Stimulated activated CD4-positive, alpha-beta T cell treated with anti-CD3 and anti-CD28 coated beads, Interleukin-2, amount 100 ng/mL, for 24 hours (primary cell): ENCODE measurements at places on chromosomes 11 and 22.

DNA sequence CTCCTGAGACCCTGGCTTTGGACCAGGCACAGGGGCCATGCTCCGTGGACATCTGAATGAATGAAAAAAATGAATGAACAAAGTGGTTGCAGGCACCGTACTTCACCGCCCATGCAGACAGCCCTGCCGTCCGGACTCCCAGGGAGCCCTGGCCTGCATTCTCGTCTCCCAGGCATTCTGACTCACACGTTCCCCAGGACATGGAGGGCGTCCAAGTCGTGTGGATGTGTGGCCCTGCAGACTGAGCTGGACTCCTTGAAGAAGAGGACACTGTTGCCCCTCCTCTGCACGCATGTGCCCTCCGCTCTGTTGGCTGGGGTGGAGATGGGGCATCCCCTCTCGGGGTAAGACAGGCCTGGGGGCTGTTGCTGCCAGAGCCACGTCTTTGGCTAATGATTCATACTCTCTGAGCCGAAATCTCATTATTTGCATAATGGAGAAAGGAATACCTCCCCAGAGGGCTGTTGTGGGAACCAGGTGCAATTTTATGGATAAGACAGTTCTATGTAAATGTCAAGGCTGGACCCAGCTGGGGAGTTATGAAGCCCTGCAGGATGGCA lies 49.7 kb downstream of the RTL6 start:
- no peak for DNase-seq

DNA sequence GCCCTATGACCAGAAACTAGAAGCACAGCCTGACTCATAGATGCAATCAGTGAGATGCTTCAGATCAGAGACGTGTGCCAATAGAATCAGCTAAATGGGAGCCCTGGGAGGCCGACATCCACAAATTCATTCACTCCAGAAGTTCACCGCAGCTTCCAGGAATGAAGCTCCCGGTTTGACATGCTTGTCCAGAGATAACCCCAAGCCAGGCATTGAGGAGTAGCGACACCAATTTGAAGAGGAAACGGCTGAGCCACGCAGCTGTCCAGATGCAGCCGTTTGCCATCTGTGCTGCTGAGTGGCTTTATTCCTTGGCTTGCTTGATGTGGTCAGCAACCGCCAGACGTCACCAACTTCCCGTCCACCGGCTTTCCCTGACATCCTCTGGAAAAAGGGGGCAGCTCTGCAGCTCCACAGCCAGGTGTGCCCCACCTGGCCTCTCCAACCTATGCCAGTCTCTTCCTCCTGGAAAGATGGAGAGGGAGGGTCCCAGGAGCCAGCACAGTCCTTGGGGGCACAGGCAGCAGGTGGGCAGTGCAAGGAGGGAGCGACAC lies 123.9 kb upstream of the OPCML start:
- no peak for DNase-seq

GRCh38 chr22:26235792-26236487 lies 66.7 kb downstream of the SEZ6L start:
- DNase-seq = no peak

DNA sequence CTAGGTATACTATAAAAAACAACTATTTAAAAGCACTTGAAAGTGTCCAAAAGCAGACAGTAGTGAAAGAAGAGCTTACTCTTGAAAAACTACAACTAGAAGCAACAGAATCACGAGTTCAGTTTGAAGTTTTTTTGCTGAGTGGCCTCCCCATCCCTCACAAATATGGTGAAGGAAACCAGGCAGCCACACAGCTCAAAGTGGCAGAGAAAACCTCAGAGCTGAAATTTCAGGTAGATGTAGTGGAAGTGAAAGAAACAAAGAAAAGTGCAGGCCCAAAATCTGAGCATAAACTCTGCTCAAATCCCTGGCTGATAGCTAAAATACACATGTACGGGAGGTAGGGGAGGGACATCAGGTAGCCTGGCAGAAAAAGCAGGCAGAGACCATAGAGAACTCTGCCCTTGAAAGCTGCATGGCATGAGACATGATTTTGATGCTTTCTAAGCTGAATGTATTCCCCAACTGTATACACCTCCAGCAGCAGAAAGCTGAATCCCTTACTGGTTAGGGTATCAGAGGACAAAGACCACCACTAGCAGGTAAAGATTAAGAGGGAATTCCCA lies 12.1 kb downstream of the BTBD10 start:
- no peak for DNase-seq

DNA sequence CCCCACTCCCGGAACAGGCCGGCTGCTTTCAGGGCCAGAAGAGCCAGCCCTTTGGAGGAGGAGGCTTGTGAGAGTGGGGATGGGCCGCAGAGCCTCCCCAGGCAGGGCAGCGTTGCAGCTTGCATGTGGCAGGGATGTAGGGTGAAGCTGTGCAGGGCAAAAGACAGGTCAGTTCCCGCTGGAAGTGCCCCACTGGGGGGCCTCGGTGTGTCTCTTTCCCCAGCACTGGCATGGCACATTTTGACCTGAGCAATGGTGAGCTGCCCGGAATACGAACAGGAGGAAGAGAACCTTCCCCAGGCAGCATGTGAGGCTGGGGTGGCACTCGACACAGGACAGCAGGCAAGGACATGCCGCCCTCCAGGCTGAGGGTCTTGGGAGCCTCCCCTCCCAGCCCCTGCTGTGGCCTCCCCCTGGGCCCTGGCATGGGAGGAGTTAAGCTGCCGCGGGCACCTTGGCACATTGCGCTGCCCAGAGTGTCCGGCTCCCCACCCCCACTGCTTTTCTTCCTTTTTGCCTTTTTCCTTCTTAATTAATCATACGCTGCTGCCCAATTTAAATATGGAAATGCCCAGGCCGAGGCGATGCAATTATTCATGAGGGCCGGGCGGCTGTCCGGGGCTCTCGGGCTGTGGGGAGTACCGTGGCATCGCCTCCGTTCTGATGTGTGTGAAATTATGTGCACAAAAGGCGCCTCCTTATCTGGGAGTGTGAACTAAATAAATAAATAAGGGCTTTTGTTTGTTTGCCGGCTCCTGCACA lies 76.0 kb upstream of the WNT7B start:
- peak; percentile 45 for DNase-seq

GRCh38 chr22:30144391-30144790 lies 64.1 kb downstream of the HORMAD2 start:
- DNase-seq = no peak

DNA sequence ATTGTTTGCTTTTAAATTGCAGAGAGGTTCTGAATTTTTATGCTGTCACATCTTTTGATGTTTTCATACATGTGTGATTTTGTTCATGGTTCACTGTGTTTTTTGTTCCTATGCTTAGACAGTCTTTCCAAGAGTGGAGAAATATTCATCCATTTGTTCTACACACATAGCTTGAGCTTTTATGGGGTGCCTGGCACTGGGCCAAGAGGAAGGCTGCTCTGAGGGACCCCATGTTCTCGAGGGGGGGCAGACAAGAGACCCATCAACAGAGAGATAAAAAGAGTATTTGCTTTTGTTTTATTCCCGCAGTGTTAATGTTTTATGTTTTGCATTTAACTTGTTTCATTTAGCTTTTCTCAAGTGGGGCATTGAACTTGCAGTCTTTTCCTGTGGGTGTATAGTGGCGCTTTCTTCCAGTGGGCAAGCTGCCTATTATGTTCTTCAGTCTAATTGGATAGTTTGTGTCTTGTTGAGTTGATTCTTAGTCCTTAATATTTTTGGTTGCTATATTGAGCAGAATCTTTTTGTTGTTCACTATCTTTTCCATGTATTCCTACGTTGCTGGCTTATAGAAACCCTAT lies 57.7 kb downstream of the CABIN1 start:
- DNase-seq = no peak

DNA sequence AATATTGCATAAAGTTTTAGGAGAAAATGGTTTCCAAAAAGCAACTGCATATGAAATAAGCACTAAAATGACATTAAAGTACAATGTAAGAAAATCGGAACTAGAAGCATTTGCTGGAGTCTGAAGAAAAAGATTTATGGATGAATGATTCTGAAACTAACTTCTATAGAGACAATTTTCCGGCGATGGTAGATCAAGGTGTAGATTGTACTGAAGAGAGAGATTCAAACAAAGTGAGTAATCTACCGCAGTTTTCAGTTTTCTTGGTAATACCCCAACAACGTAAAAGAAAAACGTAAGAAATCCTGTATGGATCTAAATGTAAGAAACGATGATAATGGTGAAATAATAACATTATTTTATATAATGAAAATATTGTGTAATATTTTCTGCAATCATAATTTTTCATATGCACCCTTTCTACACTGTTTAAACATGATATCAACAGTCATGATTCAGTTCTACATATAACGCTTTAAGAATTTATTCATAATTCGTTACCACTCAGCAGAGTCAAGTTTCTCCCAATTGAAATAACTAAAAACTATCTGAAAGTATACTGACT lies 1.8 kb upstream of the CDPF1 start:
- DNase-seq = no peak

GRCh38 chr22:37240240-37240940 lies 3.7 kb downstream of the RAC2 start:
- DNase-seq = no peak

DNA sequence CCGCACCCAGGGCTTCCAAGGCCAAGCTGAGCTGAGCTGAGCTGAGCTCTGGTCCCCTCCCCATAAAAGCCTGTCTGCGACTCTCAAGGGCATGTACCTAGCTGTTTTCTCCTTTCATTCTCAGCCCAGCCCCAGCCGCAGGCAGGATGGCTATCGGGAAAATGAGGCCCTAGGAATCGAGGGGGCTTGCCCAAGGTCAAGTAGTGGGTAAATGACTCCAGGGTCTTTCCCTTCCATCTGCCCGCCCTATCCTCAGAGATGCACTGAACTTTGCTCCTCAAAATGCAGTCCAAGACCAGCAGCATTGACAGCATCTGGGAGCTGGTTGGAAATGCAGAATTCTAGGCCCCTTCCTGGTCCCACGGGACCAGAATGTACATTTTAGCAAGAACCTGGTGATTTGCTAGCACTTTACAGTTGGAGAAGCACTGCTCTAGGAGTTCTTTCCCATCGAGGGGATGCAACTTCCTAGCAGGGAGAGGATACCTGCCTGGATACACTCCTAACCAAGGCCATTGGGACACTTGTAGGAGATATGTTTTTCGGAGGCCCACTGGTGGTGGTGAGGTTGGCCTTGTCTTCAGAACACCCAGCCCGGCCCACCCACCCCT lies 43.2 kb upstream of the ACCSL start:
- DNase-seq = no peak

- DNase-seq = no peak
Measured at GRCh38 chr11:93143186-93143585, 54.6 kb downstream of the SLC36A4 start.

DNA sequence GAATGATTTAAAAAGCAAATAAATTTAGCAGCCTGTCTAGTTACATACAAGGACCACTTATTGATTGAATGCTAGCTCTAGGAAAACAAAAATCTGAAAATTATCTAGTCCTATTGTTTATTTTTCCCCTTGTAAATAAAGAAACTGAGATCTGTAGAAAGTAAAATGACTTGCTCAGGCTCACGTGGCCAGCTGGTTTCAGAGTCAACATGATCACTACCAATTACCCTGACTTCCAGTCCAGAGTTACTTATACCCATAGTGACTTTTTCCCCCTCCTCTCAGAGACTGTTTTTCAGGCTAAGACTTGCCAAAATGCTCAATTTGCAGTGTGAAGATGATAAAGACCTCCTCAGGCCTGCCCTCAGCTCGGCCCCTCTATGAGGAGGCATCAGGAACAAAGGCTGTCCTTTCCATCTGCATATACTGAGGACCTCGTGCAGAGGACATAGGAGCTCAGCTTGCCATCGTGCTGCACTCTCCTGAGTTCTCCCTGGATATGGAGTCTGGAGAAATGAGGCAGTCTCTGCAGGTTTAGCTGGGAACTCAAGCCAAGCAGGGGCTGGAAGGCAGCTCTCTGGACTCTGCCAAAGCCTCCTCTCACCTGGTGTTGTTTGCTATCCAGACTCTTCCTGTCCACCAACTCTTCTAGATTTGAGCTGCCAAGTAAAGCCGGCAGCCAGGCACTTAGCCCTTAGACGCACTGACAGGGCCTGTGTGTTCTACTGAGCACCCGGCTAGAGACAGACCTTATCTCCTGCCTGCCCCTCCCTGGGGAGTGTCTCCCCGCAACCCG lies 883.3 kb downstream of the NTM start:
- DNase-seq = no peak

DNA sequence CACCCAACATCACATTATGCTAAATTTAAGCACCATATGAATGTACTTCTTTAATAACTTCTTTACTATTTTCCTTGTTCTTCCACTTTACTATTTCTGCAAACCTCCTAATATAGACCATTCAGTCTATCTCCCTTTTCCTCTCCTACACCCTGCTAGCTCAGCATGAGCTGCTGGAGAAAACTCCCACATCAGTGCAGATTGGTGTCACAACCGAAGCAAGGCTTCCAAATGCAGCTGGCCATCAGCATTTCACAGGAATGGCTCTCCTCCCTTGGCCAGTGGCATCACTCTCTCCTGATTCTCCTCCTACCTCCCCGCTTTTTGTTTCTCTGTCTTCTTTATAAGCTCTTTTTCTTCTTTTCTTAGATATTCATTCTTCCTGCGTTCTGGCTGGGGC lies 118.7 kb upstream of the ZC3H12C start:
- no peak for DNase-seq

DNA sequence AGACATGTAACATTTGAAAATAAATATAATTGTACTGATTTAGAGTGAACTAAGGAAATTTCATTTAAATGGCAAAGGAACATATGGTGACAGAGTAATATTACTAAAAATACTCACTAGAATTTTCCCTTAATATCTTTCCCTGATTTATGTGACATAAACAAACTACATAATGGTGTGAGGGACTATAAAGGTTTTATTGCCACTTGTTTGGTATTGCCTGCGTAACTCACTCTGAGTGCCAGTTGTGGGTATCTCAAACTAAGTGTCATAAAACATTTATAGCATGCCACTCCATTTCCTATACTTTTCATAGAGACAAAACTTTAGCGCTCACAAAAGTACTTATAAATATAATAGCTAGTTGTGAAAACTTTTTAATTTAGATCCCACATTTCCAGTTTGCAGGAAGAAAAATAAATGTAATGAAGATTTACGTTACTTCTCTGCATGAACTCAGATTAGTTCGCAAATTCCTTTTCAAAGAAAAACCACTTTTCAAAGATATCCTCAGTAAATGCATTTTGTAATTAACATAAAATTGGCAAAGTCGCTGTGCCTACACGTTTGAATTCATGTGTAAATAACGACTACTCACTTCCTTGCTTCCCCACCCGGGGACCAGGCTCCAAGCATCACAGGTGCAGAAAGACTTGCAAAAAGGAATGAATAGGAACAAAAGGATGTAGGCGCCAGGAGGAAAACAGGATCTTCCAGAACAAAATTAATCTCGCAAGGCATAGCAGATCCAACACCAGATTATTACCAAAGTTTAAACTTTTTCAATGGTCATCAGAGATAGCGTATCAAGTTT lies 1.6 kb upstream of the QSER1 start:
- no peak for DNase-seq

DNA sequence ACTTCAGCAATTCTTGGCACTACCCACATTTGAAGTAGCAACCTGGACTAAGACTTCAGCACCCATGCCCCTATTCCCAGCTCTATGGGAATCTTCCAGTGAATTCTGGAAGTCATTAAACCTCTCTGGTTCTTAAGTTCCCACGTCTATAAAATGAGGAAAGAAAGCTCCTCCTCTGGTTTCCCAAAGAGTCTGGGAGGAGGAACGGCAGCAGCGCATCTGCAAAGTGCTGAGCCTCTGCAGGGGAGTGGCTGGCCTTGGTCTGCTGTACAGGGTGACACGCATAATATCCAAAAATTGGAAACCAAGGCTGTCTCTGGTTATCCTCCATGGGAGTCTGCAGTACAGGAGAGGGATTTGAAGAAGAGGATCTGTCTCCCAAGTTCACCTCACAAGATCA lies 73.6 kb upstream of the TP53I11 start:
- DNase-seq = no peak
